Stimulated activated CD8-positive, alpha-beta memory T cell treated with anti-CD3 and anti-CD28 coated beads, Interleukin-4, amount 100 ng/mL, for 1 hour (primary cell): ENCODE measurements at places on chromosomes 4 and X.

GRCh38 chr4:14615671-14616070, 386.6 kb upstream of the CPEB2 start:
- no peak for DNase-seq

- DNase-seq: no peak
These were observed 13.1 kb downstream of the TAB3 start for GRCh38 chrX:30875957-30876356.

DNA sequence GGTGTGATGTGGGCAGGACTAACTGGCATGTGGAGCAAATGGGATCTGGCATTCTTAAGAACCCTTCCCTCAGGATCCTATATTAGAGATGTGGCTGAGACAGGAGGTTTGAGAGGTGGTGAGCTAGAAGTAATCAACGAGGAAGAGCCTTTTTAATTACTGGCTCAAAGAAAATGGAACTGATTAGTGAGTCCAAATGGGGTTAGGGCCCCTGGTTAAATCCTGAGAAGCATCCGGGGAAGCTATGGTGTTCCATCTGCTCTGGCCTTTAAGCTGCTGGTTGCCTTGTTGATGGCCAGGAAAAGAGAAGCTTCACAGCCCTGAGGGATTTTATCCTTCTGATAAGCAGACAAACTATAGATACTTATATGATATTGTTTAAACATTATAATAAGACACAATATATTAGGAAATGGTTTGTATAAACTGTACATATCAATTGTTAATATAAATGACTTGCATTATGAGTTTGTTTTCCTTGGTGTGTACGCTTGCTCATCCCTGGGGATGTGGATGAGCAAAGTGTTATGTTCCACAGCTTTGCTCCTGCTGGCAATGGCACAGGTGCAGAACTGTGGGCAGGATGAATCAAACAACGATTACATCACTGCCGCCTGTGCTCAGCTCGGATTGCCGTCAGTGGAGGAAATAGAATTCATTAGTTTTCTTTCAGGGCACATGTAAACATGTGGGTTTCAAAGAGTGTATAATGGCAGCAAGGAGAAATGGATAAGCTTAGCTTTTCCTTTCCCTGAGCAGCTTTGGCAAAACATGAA, 328.6 kb upstream of the ARX start:
- DNase-seq: no peak

DNA sequence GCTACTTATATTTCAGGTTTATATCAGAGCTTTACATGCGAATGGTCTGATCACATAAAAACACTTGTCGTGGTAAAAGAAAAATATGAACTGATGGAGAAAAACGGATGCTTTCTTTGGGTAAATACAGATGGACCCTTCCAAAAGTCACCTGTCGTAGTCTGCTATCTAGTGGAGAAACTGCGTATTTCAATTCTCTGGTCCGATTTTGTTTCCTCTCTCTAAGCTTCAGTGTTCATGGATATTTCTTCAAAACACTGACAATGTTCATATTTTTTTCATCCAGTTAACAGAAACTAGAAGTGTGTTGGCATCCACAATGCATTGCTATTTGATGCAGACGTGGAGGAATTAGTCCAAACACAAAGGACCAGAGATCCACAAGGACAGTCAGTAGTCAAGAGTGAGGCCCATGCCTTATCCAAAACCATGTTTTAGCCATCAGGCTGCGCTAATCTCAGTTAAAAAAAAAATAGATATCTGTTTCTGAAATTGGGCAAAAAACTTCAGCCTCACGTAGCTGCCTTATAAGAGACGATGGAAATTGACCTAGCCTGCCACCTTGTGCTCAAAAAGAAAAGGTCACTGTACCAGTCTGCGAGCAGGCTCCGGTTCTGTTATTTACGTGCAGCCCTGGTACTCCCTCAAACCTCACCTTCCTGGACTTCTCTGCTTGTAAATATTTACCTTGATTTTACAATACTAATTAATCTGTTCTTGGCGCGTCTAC, 16.0 kb downstream of the MEPE start:
- DNase-seq: no peak

DNA sequence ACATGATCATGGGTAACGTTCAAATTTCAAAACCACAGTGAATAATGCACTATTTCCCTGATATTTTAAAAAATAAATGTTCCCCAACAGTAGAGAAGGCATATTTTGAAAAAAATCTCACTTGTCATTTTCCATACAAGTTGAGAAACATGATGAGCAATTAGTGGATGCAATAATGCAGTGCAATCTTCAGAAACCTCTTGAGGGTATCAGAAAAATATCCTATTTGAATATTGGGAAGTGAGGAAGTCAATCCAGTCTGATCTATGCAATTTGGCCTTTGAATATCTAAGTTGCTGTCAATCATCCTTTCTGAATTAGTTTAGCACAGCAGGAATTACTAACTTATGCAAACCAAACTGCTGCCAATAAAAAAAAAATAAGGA, 776.8 kb downstream of the PCDH18 start:
- no peak for DNase-seq

DNA sequence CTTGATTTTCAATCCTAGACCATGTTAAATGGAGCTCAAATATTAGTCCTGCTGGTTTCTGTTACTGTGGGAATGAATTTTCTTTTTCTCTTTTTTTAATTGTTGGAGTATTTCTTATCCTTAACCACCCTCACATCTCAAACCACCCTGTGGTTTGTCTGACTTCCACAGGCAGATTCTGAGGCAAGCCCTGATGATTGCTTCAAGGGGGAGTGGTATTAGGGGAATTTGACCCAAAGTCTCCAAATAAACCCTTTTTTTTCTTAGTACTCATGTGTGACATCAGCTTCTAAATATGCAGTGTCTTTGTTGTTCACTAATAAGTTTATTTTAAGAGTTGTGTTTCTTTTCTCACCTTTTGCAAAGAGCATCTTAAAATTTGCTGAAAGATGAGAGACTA, 810.3 kb downstream of the IL1RAPL1 start:
- no peak for DNase-seq

- no peak for DNase-seq
These were observed at the start of gene GABRA4 for GRCh38 chr4:46993075-46994006. TSS of gene GABRA4 (minus strand) at chr4:46993581. CDS start at chr4:46993424, 157 bp downstream.

- no peak for DNase-seq
These were observed 100.5 kb downstream of the AASDH start for GRCh38 chr4:56286763-56287162.

DNA sequence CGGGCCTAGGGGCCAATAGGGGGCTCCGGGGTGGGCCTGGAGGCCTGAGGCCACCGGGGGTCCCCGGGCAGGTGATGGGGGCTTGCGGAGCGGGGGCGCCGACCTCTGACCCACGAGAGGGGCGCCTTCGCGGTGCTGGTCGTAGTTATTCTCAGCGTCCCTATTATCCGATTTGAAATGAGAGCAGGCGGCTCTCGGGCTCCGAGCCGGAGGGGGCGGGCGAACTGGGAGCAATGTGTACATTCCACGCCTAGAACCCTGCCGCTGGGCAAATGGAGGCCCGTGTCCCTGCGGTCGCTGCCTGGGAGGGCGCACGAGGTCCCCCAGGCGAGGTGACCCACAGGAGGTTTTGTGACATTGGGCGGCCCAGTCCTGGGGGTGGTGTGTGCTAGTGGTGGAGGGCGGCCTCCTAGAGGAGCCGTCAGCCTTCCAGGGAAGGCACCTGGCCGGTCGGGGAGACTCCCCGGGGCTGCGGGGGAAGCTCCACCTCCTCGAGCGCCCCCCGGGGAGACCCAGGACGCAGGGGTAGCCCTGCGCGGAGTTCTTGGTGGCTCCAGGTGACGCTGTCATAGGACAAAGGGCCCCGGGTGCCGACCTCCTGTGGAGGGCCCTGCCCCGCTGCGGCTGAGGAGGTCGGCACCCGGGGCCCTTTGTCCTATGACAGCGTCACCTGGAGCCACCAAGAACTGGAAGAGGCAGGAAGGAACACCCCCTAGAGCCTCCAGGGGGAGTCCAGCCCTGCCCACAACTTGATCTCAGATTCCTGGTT, 102.6 kb upstream of the PRKX start:
- no peak for DNase-seq

DNA sequence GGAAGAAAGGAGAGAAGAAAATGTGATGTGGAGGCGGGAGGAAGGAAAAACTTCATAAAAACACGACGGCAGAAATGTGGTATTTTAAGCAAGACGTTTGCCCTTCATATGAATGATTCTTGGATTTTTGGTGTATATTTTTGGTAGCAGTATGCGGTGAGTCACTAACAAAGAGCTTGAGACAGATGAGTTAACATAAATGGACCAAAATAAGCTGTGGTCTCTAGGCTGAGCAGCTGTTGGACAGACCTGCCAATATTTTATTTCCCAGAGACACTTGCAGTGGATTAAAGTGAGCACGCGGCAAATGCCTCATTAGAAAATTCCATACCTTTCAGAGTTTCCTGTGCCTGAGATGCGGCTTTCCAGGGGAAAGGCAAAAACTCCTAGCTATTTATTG, 43.1 kb upstream of the RPS6KA3 start:
- no peak for DNase-seq

- no peak for DNase-seq
These were observed 99.4 kb upstream of the PUDP start for GRCh38 chrX:7247346-7247745.

- no peak for DNase-seq
These were observed 410.5 kb downstream of the PPP3CA start for GRCh38 chr4:100936661-100937375.

GRCh38 chr4:48720459-48720858, 59.6 kb downstream of the FRYL start:
- DNase-seq: no peak

- no peak for DNase-seq
These were observed 67.7 kb upstream of the STARD8 start for GRCh38 chrX:68579810-68580209.

DNA sequence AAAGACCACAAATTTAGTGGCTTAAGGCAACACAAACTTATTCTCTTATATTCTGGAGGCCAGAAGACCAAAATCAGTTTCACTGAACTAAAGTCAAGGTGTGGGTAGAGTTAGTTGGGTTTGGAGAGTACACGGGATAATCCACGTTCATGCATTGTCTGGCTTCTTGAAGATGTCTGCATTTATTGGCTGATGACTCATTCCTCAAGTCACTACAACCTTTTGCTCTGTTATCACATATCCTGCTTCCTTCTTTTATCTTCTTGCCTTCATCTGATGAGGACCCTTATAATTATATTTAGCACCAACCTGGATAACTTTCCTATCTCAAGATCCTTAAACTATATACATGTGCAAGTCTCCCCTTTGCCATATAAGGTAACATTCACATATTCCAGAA, 590.0 kb downstream of the FSTL5 start:
- no peak for DNase-seq

DNA sequence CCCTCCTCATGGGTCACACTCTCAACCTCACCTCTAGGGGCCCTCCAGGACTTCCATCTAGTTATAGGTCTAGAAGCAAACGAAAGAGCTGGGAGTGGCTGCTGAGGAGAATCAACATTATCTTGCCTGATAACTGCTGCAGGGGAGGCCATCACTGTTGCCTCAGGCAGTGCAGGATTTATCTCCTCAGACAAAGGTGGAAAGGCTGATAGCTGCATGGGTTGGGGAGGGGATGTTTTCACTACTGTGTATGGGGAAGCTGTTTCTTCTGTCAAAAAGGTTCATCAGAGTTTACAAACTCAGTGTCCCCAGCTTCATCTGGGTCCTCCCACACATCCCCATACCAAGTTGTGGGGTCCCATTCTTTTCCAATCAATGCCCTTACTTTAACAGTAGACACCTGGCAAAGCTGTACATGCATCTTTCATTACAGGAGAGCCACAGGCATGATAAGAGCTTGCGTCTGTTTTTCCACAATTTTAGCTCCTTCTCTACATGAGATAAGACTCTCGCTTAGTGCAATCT, 17.6 kb upstream of the PRDM8 start:
- no peak for DNase-seq

DNA sequence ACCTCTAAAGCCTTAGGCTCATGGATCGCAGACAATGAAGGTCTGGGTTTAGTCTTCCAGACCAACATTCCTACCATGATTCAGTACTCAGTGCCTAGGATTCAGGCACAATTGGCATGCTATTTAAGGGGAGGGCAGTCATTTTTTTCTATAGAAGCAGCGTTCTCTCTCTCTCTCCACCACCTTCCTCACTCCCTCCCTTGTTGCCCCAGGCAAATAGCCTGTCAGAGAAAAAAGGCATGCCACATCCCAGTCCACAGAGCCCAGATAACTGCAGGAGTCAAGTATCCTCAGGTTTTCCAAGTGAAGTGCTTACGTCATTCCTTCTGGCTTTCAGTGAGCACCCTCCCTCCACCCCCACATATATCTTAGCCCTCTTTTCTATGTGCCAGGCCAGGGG, 533.0 kb downstream of the BCOR start:
- no peak for DNase-seq

GRCh38 chr4:84582988-84583875, at the start of gene CDS1:
TSS of gene CDS1 (plus strand) at chr4:84583127. CDS start at chr4:84583402, 275 bp downstream.
- DNase-seq: no peak

DNA sequence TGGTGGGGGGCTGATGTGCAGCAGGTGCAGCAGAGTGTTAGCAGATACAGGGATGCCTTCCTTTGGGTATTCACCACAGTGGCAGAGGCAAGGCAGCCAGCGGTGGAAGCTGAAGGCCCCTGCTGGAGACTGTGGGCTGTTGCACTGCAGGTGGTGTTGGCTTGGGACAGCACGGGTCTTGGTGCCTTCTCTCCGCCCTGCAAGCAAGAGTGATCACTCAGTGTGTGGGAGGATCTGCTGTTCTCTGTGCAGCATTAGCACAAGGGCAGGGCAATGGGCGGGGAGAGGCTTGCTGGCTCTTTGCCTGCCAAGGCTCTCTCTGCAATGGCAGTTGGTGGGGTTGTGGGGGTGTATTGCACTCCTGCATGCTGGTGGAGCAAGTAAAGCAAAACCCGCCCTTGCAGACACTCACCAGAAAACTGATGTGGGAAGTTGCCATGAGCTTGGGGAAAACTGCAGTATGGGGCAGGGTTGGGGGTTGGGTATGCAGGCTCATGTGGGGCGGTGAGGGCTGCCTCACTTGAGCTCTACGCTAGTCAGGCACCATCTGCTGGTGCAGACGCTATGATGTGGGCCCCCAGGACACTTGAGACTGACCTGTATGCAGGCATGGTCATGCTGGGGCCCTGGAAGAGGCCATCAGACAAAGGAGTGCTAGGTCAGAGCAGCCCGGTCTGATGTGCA, 820.8 kb upstream of the GRIA3 start:
- DNase-seq: no peak

DNA sequence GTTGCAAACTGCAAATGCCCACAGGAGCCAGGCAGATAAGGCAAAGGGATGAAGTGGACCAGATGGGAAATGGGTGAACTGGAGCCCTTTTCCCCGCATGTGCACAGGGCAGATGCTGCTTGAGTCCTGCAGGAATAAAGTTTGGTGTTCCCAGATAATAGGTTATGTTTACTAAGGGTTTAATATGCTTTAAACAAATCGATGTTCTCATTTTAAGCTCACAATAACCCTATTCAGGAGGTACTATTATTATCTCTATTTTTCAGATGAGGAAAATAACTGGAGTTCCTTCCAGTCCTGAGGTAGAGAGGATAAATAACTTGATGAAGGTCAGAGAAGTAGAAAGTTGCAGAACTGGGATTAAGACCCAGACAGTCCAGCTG, 77.3 kb downstream of the LRRC66 start:
- DNase-seq: no peak
